Activated CD4-positive, alpha-beta memory T cell treated with anti-CD3 and anti-CD28 coated beads for 36 hours (primary cell): ENCODE measurements at places on chromosomes 2 and 18. TPM values are rescaled to one million over a fixed set of nuclear protein-coding genes. Genes with fewer than 3 reads are reported as not detected.

GRCh38 chr18:70464343-70465114 is 175.7 kb downstream of the SOCS6 start:
- peak overlapping the region; percentile 53 for H3K4me3 ChIP-seq
- H3K27ac ChIP-seq: no peak overlapping the region
- H3K36me3 ChIP-seq: no peaks in the 10 kb centered on the region
- H3K27me3 ChIP-seq: peaks cover 19% of the 10 kb centered on the region

DNA sequence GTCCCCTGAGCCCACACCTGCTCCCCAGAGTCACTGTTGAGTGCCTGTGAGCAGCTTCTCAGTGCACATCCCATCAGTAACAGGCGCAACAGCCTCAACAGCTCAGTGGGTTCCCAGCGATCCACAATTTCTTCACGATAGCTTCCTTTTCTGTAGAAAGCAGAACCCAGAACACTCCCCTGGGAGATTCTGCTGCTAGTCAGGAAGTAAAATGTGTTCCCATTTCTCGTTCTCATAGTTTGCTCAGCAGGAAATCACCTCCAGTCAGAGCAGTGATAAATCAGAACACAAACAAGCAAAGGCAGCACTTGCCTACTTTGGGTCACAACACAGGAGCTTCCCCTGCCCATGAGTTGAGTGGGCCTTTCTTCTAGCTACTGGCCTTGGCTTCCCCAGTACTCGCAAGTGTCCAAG is 48.9 kb upstream of the ATG16L1 start:
- no peak for DNase-seq
- H3K36me3 ChIP-seq: peaks cover 51% of the 10 kb centered on the region
- H3K4me3 ChIP-seq: no peak overlapping the region

DNA sequence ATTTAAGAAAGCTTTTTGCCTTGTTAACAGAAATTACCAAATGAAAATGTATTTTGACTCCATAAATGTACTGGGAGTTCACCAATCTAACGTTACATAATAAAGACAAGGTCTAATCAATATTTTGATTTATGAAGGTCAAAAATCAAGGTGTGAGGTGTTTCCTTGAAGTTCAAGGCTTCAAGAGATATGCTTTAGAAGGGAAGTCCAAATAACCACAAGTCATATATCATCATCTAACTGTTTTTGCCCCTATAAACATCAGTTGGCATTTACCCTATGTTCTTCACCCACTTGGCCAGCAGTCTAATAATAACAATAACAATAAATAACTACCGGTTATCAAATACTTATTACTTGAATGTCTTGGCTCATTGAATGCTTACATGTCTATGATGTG is 196.1 kb upstream of the ID2 start:
- no peaks in the 10 kb centered on the region for H3K27me3 ChIP-seq
- H3K4me3 ChIP-seq: peak overlapping the region; percentile 77
- peaks cover 89% of the 10 kb centered on the region for H3K4me1 ChIP-seq
- no peak for DNase-seq
- H3K27ac ChIP-seq: peak overlapping the region; percentile 91
- H3K36me3 ChIP-seq: peaks cover 5% of the 10 kb centered on the region

- no peak for DNase-seq
- H3K36me3 ChIP-seq: peaks cover 31% of the 10 kb centered on the region
- peak overlapping the region; percentile 74 for H3K27ac ChIP-seq
- H3K27me3 ChIP-seq: no peaks in the 10 kb centered on the region
- no peak overlapping the region for H3K4me3 ChIP-seq
- H3K4me1 ChIP-seq: peaks cover 42% of the 10 kb centered on the region
Observed at GRCh38 chr2:237996021-237996593, 29.3 kb downstream of the UBE2F start.

DNA sequence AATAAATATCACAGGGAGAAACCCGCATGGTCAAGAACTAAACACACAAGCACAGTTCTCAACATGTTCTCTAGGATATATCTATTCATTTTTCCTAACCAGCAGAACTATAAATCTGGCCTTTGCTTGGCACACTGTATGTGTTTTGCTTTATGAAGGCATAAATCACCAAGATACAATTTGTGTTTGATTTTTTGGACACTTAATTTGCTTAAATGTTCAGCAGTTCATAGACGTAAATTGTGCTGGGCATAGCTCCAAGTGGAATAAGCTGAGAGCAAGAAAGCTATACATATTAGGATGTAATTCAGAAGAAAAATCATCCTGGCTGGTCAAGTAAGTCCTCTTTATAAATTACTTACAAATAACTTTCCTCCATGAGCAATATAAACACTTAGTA is 341.5 kb upstream of the ATP5MC3 start:
- no peaks in the 10 kb centered on the region for H3K4me1 ChIP-seq
- no peak overlapping the region for H3K27ac ChIP-seq
- no peaks in the 10 kb centered on the region for H3K27me3 ChIP-seq

DNA sequence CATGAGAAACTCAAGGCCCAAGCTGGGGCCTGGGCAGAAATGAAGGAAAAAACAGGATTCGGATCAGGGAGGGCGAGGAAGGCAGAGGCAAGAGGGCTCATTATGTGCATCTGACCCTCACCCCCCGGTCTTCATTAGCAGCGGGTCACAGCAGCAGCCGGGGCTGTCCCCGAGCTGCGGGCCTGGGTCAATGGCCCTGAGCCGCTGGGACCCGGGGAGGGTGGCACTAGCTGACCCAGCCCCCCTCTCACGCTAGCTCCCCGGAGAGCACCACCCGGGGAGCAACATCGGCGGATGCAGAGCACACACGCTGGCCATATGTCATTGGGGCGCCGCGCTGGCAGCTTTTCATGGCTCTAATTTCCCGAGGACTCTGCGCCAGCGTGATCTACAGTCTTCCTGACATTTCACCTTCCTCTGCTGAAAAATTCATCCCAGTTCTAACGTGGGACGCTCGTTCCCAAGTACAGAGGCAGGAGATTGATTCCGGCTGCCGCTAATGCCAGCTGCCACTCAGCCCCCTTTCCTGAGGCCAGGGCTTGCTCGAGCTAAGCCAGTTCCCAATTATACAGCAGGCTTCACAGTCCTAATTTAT is 63.7 kb downstream of the EIPR1 start:
- peaks cover 15% of the 10 kb centered on the region for H3K4me1 ChIP-seq
- H3K27me3 ChIP-seq: no peaks in the 10 kb centered on the region
- peaks cover 1% of the 10 kb centered on the region for H3K36me3 ChIP-seq
- H3K4me3 ChIP-seq: no peak overlapping the region
- DNase-seq: no peak
- no peak overlapping the region for H3K27ac ChIP-seq

GRCh38 chr2:55721596-55722215 is 28.1 kb upstream of the PNPT1 start:
- H3K4me1 ChIP-seq: no peaks in the 10 kb centered on the region
- no peak overlapping the region for H3K4me3 ChIP-seq
- H3K36me3 ChIP-seq: no peaks in the 10 kb centered on the region

DNA sequence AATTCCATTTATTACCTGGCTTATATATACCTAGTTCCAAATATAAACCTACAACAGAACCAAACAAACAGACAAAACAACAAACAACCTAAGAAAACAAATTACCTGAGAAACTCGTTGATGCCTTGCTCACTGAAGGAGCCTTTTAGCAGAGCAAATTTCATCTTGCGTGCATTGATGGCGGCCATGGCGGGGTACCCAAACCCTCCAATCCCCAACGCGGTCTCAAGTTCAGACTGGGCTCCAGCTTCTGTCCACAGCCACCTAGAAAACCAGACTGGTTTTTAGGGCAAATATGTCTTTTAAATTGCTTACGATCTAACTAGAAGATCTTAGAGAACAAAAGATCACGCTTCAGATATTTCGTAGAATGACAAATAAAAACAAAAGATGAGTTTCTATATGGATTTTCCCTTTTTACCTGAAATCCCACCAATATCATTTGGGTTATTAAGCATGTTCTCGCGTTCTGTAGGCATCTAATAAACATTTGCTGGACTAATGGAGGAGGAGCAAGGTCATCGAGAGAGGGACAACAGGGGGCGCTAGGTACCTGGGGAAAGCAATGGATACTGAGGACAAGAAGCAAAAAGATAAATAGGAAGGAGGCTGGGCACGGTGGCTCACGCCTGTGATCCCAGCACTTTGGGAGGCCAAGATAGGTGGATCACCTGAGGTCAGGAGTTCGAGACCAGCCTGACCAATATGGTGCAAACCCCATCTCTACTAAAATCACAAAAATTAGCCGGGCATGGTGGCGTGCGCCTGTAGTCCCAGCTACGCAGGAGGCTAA is 25.2 kb downstream of the PDIA6 start:
- DNase-seq: peak; percentile 64
- H3K4me1 ChIP-seq: peaks cover 26% of the 10 kb centered on the region
- H3K27ac ChIP-seq: no peak overlapping the region
- H3K4me3 ChIP-seq: no peak overlapping the region
- H3K36me3 ChIP-seq: peaks cover 77% of the 10 kb centered on the region
- no peaks in the 10 kb centered on the region for H3K27me3 ChIP-seq

DNA sequence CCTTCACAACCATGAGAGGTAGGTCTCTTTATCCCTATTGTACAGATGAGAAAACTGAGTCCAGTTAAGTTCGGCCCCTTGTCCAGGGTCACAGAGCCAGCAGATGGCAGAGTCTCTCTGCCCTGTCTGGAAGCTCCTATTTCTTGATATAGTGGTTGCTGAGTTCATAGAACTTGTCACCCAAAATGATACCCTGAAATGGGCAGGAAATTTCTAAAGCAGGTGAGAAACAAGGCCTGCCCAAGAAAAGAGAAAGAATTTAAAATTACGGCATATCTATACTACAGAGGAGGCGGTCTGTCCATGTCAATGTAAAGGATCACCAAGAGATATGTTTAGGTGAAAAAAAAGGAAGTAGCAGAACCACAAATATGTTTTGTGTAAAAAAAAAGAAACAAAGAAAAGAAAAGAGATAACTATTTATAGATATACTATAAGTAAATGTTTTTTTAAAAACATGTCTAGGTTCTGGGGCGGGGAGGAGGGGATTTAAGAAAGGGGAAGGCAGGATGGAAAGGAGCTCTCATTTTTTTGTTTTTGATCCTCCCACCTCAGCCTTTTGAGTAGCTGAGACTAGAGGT is 39.8 kb downstream of the MYO7B start:
- no peak overlapping the region for H3K27ac ChIP-seq
- peaks cover 6% of the 10 kb centered on the region for H3K27me3 ChIP-seq
- H3K4me1 ChIP-seq: no peaks in the 10 kb centered on the region
- no peak overlapping the region for H3K4me3 ChIP-seq

GRCh38 chr18:59021500-59021899 is 118.2 kb upstream of the SEC11C start:
- H3K27me3 ChIP-seq: peaks cover 13% of the 10 kb centered on the region
- H3K36me3 ChIP-seq: no peaks in the 10 kb centered on the region
- no peak overlapping the region for H3K27ac ChIP-seq
- H3K4me3 ChIP-seq: no peak overlapping the region

DNA sequence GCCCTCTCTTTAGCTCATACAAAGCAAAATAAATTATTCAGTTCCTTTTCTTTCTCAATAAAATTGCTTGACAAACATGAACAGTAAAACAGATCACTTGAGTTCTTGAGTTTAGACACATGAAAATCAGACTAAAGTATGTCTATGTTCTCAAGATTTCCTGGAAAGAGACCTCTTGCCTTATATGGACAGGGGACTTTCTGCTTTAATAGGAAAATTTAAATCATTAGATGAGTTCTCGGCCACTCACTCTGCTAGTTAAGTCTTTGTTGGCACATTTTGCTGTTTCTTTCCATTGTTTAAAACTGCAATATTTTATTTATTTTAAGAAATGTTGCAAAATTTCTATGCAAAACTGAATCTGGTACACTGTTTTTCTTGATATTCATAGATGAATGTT is 207.8 kb downstream of the RND3 start:
- no peaks in the 10 kb centered on the region for H3K36me3 ChIP-seq
- H3K4me1 ChIP-seq: no peaks in the 10 kb centered on the region
- no peaks in the 10 kb centered on the region for H3K27me3 ChIP-seq
- no peak overlapping the region for H3K4me3 ChIP-seq
- DNase-seq: no peak

- no peak overlapping the region for H3K27ac ChIP-seq
- H3K4me3 ChIP-seq: no peak overlapping the region
- no peak for DNase-seq
- no peaks in the 10 kb centered on the region for H3K4me1 ChIP-seq
- H3K27me3 ChIP-seq: peaks cover 2% of the 10 kb centered on the region
- H3K36me3 ChIP-seq: no peaks in the 10 kb centered on the region
Observed at GRCh38 chr2:120472891-120473309, 127.0 kb downstream of the INHBB start.

- no peak overlapping the region for H3K27ac ChIP-seq
- no peaks in the 10 kb centered on the region for H3K4me1 ChIP-seq
- DNase-seq: no peak
- no peaks in the 10 kb centered on the region for H3K27me3 ChIP-seq
Observed at GRCh38 chr2:163570391-163570790, 165.4 kb downstream of the FIGN start.

DNA sequence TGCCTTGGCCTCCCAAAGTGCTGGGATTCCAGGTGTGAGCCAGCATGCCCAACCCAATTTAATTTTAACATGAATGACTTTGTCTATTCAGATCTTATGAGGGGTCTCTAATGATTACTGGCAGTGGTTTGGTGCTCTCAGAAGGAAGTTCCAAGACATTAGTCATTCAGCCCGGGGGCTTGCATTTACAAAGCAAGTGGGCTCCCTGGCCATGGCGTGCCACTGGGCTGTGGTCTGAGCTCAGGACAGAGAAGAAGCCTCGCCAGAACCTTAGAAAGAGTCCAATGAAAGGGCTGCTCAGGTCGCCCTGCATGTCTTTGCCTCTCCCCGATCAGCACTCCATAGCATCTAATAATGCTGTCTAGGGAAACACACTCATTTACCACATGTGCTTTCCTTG is 182.6 kb upstream of the CHAC2 start:
- no peak overlapping the region for H3K27ac ChIP-seq
- H3K4me1 ChIP-seq: no peaks in the 10 kb centered on the region
- no peak for DNase-seq
- no peaks in the 10 kb centered on the region for H3K36me3 ChIP-seq
- no peak overlapping the region for H3K4me3 ChIP-seq

DNA sequence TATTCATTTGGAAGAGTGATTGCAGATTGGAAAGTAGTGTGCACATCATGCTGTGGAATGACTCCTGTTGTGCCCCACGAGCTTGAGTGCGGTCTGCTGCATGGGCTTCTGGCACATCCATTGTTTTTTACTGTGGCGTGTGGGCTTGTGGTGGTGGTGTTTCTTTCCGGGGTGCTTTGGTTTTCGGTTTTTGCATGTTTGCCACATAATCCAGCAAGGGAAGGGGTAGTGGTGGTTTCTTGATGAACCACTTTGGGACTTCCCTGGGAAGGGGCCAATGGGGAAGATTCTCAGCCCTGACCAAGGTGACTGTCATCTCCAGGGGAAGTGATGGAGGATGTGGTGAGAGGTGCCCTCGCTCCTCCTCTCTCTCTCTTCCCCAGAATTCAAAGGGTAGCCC is 57.0 kb downstream of the COA5 start:
- peaks cover 43% of the 10 kb centered on the region for H3K4me1 ChIP-seq
- H3K36me3 ChIP-seq: peaks cover 16% of the 10 kb centered on the region
- H3K27ac ChIP-seq: peak overlapping the region; percentile 76
- no peaks in the 10 kb centered on the region for H3K27me3 ChIP-seq

GRCh38 chr2:234285541-234285940 is 211.3 kb downstream of the ARL4C start:
- H3K36me3 ChIP-seq: peaks cover 6% of the 10 kb centered on the region
- H3K27me3 ChIP-seq: no peaks in the 10 kb centered on the region
- DNase-seq: no peak

- H3K27me3 ChIP-seq: no peaks in the 10 kb centered on the region
- DNase-seq: no peak
- H3K27ac ChIP-seq: no peak overlapping the region
- no peak overlapping the region for H3K4me3 ChIP-seq
- H3K4me1 ChIP-seq: peaks cover 26% of the 10 kb centered on the region
Observed at GRCh38 chr2:86372641-86373502, 35.4 kb upstream of the REEP1 start.

CCDC148 gene
- not detected for total RNA-seq

AQP4 gene
- total RNA-seq: not detected

SERPINB4 gene
- total RNA-seq: not detected

AGPS gene
- 51.9 TPM for total RNA-seq

POTEI gene
- total RNA-seq: not detected

PPIL3 gene
- 87.9 TPM for total RNA-seq

RBKS gene
- total RNA-seq: 9.2 TPM

DLX2 gene
- total RNA-seq: not detected

SAG gene
- 1.3 TPM for total RNA-seq
